ENCODE measurements at places on chromosomes 6 and 20. TPM values are rescaled to one million over a fixed set of nuclear protein-coding genes. Genes with fewer than 3 reads are reported as not detected.

GRCh38 chr6:129679275-129679674, 30.7 kb downstream of the ARHGAP18 start:
- DNase-seq = no peak

- peak; percentile 66 for DNase-seq
Measured at GRCh38 chr6:30325150-30325872, 1.4 kb upstream of the TRIM39 start.

GRCh38 chr20:48783533-48784272, 44.1 kb downstream of the PREX1 start:
- DNase-seq = no peak

DNA sequence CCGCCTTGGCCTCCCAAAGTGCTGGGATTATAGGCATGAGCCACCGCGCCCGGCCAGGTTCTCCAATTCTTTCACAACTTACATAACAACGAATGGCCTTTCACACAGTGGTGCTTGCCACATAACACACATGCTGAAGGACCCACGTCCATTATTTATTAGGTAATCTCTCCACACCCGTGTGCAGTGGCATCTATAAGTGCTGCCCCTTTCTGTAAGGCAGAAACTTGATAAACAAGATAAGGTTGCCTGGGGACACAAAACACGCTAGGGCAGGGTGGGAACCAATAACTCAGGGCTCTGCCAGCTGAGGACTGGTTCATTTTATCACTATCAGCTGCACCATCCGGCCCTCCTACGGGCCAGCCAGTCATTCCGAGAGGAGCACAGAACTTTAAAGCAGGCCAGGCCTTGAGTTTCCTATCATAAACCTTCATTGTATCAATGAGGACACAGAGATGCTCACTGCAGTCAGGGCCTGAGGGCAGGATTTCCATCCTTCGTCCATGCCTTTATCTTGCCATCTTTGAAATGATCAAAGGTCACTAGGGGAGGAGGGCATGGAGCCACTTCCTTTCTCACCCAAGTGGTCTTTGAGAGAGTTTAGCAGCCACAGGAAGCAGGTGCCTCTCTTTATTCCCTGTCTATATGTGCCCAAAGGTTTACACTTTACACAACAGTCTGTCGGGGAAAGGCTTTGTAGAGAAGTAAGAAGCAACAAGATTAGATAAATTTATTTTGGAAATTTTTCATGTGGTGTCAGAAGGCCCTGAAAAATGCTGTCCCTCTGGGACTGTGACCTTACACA, 37.6 kb downstream of the GPLD1 start:
- no peak for DNase-seq

GRCh38 chr6:109449795-109450673, 5.5 kb downstream of the MICAL1 start:
- DNase-seq = no peak

- DNase-seq = no peak
Measured at GRCh38 chr6:139685009-139685408, 310.6 kb upstream of the CITED2 start.

- peak; percentile 60 for DNase-seq
Measured at GRCh38 chr6:43812850-43813578, 43.0 kb downstream of the VEGFA start.

GRCh38 chr6:13915561-13916229, 9.1 kb upstream of the RNF182 start:
- no peak for DNase-seq

GRCh38 chr20:52340036-52340634, 148.6 kb upstream of the ZFP64 start:
- DNase-seq = peak; percentile 30

GRCh38 chr20:50240092-50240491, 49.5 kb downstream of the CEBPB start:
- DNase-seq = no peak

GRCh38 chr20:62808211-62808865, 3.7 kb downstream of the OGFR start:
- no peak for DNase-seq

DNA sequence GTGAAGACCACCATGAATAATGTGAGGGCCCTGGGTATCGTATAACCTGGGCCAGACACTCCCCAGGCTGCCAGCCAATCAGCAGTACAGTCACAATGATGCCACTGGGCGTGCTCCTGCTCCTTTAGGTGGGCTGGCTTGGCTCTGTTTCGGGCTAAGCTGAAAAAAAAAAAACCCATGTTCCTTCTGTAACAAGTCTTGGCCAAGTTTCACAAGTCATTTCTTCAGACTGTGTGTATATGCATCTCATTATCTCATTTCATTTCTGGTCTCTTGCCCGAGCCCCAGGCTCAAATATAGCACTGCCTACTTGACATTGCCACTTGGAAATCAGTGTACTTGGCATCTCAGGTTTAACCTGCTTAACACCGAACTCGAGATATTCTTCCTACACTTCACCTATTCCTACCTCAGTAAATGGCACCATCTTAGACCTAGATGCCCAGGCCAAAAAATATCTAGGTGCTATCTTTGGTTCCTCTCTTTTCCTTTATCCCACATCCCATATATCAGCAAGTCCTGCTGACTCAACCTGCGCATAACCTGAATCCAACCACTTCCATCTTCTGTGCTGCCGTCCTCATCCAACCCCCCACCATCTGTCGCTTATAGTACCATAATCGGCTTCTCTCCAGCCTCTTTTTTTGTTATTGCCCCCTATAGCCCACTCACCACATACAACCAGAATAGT, 1.8 kb downstream of the UQCC2 start:
- DNase-seq = no peak

GRCh38 chr6:41966214-41966920, 24.8 kb upstream of the CCND3 start:
- DNase-seq = no peak

DNA sequence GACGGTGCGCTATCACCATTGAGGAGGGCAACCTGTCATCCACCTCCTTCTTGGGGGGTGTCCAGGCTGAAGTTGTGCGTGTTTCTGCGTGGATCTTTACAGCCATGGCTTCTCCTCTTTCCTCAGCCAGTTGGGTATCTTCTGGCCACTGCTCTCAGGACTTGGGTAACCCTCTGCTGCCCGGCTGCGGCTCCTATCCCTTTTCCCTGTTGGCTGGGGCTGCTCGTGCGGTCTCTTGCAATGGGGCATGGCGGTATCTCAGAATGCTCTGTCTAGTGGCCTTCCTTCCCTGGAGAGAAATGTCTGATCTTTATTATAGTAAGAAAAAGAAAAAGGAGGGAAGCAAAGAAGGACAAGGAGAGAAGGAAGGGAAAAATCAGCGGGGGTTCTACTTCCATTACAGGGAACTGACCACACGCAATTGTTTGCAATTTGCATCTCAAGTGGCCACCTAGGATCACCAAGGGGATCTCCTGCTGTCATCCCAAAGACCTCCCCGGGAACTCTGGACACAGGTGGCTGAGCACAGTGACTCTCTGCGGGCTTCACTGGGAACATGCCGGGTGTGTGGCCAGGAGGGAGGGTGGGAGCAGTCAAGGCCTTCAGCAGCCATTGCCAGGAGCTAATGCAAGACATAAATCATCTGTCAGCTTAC, 60.8 kb downstream of the NPEPL1 start:
- no peak for DNase-seq

DNA sequence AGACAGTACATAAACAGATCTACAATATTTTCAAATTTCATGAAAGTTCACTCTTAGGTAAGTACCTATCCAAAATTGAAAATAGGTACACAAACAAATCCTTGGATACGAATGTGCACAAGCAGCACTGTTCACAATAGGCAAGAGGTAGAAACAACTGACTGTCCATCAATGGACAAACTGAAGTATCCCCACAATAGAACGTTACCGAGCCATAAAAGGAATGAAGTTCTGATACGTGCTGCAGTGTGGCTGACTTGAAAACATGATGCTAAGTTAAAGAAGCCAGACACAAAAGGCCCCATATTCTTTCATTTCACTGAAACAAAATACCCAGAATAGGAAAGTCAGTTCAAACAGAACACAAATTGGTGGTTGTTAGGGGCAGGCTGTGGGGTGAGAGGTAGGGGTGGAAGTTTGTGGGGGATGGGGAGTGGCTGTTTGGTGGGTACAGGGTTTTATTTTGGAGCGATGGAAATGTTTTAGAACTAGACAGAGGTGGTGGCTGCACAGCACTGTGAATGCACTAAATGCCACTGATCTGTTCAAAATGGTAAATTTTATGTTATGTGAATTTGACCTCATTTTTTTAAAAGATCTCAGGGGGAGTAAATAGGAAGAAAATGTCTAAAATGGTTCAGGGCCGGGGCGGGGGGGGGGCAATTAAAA, 89.5 kb downstream of the ZMYND8 start:
- DNase-seq = no peak

DNA sequence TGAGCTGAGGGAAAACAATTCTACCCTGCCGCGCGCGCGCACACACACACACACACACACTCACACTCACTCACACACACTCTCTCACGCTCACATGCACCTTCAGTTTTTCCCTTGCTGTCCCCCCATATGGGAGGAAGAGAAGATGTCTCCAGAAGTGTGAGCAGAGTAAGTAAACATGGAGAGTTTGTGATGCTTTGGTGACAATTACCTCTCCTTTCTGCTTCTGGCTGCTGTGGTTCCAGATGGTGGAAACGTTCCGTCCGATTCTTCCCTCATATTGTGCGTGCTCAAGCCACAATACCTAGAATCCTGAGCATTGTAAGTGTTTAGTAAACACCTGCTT, 86.7 kb downstream of the LINC00237 start:
- DNase-seq = no peak

- peak; percentile 21 for DNase-seq
Measured at GRCh38 chr20:41618807-41619311, 682 bp upstream of the CHD6 start.

- DNase-seq = no peak
Measured at GRCh38 chr6:168072261-168072660, 6.8 kb downstream of the FRMD1 start.

- no peak for DNase-seq
Measured at GRCh38 chr6:56655249-56655648, 12.6 kb upstream of the DST start.

GRCh38 chr6:45643126-45643525, 265.4 kb upstream of the SUPT3H start:
- no peak for DNase-seq

GRCh38 chr20:48938670-48939069, 17.2 kb downstream of the ARFGEF2 start:
- no peak for DNase-seq

- no peak for DNase-seq
Measured at GRCh38 chr6:37279366-37280134, 21.6 kb upstream of the TMEM217 start.

DNA sequence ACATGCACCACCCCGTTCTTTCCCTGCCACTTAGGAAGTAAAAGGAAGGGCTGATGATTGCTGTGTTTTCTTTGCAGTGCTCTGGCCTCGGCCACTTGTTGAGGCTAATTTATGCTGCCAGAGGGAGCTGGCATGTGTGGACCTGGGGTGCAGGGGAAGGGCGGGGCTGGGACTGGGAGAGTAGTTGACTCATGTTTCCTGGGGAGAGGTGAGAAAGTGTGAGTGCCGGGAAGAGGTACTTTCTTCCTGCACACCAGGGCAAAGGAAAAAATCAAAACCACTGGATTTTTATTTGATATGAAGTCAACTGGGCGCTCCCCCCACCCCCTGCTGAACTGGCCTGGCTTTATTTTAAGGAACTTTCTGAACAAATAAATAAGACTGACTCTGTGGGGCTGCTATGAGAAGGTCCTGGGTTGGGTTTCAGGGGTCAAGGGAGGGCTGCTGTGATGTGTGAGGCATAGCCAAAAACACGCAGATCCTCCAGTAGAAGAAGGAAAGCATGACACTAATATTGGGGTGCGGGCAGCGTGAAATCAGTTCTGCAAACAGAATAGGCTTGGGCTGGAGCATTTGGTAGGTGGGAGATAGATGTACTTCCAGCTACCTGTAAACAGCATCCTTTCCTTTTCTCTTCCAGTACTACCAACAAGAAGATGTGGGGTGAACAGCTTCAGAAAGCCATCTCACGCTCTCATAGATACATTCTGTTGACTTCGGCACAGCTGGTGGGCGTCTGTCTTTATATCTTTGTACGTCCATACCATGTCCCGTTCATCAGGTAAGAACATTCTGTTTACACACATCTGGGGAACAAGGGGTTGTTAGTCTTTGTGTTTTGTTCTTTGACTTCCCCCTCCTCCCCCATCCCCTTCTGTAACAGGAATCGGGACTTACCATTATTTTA, 87.5 kb downstream of the SYNJ2 start:
- peak; percentile 55 for DNase-seq

The FAM217A gene
- total RNA-seq = not detected

The MAS1 gene
- total RNA-seq = not detected

The PTCRA gene
- total RNA-seq = not detected

The MMP24OS gene
- 16.5 TPM for total RNA-seq

Measured in Caki2 (cell line).